IMR-90 (cell line): ENCODE measurements at places on chromosomes 12 and 14.

DNA sequence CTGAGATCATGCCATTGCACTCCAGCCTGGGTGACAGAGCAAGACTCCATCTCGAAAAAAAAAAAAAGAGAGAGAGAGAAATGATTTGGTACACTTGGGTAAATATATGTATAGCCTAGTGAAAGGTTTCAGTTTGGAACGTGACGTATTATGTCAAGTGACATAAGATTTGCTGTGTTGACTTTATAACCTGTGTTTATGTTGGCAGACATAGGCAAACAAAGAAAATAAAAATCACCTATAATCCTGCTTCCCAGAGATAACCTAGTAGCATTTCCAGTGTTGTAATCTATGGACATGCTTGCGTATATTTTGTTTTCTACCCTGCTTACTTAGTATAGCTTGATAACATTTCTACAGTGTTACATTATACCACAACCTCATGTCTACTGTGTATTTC lies 16.7 kb downstream of the ERG28 start:
- H3K4me3 ChIP-seq = no peak overlapping the region
- peak; percentile 7 for DNase-seq
- H3K27ac ChIP-seq = no peak overlapping the region
- H3K27me3 ChIP-seq = no peaks in the 10 kb centered on the region
- H3K4me1 ChIP-seq = peaks cover 24% of the 10 kb centered on the region

- H3K4me1 ChIP-seq = no peaks in the 10 kb centered on the region
- no peaks in the 10 kb centered on the region for H3K36me3 ChIP-seq
- H3K27me3 ChIP-seq = no peaks in the 10 kb centered on the region
- no peak overlapping the region for H3K27ac ChIP-seq
- peak; percentile 11 for DNase-seq
Measured at GRCh38 chr14:88166616-88167015, 156.5 kb downstream of the KCNK10 start.

DNA sequence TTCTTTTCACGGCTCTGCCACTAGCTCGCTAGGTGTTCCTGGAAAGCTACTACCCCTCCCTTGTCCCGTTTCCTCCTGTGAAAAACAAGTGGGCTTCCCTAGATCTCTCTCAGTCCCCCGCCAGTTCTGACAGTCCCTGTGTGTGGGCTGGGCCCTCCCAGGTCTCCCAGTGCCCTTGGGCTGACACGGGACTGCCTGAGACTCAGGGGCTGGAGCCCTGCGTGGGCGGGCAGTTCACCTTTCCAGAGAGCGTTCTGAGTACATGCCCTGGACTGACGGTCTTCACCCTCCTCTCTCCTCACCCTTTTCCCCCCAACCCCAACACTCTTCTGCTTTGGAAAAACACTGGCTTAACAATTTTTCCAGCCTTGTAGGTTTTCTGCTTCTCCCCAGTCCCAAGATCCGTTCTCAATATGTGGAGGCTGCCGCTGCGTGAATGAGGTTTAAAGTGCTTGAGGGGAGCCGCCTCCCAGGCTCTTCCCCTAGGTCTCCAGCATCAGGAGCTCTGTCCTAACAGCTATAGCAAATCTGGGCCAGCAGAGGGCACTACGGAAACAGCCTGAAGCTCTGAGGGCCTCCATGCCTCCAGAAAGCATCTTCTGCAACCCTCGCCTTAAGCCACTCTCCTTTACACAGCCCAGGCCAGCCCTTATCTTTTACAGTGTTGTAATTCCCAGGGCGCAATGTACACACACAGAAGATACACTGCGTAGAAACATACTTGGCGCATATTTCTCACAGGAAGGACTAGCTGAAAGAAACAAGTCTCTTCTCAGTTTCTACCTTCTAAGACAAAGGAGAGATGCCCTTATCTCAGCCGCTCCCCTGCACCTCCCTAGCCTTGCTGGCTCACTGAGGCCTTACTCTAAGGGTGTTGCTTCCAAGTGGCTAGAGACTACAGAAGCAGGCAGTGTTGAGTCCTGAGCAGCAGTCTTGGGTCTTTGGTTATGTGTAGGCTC lies 10.4 kb upstream of the DCD start:
- peak; percentile 6 for DNase-seq
- no peak overlapping the region for H3K4me3 ChIP-seq
- H3K27ac ChIP-seq = no peak overlapping the region
- H3K27me3 ChIP-seq = no peaks in the 10 kb centered on the region; the same call in 1 of the 2 replicates
- no peaks in the 10 kb centered on the region for H3K4me1 ChIP-seq
- no peaks in the 10 kb centered on the region for H3K36me3 ChIP-seq

DNA sequence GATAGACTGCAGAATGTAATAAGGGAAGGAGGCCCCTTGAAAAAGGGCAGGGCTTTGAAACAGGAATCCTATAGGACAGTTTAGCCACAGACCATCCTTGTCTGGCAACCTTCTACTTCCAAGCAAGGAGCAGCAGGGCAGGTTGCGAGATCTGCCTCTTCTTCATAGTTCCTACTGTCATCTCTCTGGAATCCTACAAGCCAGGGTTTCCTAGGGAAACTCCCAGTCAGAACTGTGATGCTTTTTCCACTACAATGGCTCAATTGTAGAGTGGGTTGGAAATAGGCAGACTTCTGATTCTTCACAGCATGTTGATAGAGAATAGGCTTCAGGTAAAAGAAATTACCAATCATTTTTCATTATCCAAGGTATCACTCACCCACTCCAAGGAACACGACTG lies 186.3 kb downstream of the DACT1 start:
- DNase-seq = peak; percentile 62
- no peaks in the 10 kb centered on the region for H3K36me3 ChIP-seq
- H3K4me3 ChIP-seq = no peak overlapping the region
- H3K4me1 ChIP-seq = no peaks in the 10 kb centered on the region
- H3K27me3 ChIP-seq = peaks cover 2% of the 10 kb centered on the region; the same call in 1 of the 2 replicates

DNA sequence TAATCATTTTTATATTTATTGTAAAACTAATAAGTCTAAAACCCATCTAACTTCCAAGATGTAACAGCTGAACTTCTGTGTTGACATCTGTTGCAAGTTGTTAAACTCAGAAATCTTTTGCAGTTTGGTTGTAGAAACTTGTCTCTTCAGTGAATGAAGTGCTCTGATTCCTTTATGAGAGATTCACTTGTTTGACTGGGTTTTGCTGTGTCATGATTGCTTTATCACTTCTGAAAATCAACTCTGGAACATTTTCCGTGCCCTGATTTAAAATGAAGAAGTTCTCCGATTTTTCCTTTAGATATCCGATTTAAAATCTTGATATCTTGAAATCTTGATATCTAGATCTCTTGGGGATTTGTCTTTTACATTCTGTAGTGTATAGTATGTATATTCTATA lies 65.1 kb downstream of the DIP2B start:
- H3K4me1 ChIP-seq = peaks cover 23% of the 10 kb centered on the region
- DNase-seq = peak; percentile 33
- no peak overlapping the region for H3K4me3 ChIP-seq
